ENCODE measurements at places on chromosomes 4 and X.

DNA sequence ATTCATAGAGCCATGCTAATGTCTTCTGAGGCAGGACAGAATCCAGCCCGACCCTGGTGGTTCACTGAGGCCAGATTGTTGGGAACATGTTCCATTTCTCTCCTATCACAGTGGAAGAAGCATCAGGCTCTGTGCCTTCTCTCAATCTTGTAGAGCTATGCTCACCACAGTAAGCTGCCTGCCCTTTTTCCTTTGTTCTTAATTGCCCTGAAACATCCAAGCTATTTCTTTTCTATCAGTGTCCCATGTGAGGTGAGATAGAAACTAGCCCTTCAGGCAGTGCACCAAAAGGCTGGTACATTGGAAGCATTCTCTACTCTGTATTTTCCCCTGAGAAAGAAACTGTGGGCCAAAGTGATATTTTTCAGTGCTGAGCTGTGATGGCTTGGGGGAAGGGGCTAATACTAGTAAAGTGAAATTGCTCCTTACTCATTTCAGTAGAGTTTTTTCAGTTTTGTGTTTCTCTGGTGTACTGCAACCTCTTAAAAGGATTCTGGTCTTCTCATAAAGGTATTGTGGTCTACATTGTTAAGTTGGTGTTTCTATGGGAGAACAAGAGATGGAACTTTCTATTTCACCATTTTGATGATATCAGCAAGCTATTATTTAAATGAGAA is 611.2 kb downstream of the RPA4 start:
- DNase-seq: no peak

GRCh38 chrX:40207626-40208025 is 109.9 kb upstream of the BCOR start:
- peak; percentile 0 for DNase-seq

DNA sequence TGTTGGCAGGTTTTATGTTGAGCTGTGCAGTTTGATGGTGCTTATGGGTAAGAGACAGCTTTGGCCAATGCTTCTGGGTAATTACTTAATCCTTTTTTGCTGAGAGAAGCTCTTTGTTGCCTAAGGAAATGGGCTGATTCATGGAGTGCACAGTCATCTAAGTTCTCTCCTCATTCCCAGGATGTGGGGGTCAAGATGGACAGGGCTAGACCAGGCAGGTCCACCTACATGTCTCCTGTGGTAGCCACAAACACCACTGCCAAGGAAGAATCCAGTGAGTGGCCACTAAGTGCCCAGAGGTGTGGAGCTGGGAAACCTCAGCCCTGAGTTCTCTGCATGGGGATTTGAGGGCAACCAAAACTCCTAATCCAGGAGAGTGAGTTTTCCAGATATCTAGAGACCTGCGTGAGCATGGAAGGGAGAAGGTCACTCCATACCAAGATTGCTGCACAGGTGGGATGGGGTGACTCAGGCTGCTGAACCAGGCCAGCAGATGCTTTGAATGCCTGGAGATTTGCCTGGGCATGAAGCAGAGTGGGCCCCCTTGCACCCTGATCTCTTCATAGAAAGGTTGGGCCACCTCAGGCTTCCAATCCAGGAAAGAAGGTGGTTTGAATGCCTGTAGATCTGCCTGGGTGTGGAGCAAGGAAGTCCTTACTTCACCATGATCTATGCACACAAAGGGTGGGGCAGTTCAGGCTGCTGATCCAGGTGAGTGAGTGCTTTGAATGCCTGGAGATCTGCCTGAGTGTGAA is 234.8 kb upstream of the GNPDA2 start:
- no peak for DNase-seq

DNA sequence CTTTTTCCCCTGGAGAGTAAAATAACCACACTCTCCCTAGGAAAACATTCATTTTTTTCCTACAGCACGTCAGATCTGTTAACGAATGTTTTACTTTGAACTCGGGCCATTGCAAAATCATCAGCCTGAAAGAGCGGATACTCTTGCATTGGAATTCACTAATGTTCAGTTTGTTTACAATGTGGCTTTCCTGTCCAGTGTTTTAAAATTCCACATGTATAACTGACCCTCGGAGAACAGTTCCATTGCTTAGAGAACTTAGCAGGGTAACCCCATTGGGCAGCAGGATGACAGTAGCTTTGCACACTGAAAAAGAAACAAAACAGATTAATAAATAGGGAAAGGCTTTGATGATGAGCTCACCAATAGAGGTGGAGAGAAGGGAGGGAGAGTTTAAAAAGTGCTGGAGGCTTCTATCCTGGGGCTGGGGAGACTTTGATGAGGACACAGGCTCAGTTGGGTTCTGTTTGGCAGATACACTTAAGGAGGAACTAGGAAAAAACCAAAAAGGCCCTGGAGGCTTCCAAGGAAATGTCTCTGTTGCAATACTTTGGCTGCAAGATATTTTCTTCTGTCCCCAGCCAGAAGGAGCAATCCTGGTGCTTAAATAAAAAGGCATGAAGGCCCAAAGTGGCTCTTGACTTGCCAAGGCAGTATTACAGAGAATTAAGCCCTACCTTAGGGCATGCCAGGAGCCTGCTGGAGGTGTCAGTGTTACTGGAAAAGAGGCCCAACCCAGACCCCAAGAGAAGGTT is 143.1 kb downstream of the ARSF start:
- DNase-seq: no peak

GRCh38 chr4:38710053-38710452 is 46.1 kb downstream of the KLF3 start:
- DNase-seq: no peak

DNA sequence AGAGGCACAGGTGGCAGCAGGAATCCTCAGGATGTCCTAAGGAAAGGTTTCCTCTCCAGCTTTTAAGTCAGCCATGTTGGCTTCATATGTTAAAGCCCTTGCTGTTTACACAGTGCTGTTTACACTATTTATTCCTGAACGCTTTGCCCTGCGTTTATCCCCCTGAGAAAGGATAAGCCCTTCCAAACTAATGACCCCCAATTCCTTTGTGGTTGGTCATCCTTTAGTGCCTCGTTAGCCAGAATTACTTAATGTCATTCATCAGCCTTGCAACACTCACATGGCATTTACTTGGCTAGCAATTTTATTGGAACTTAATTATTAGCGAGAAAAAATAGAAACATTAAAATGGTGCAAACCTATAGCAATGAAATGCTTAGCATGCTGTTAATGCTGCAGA is 23.8 kb downstream of the VCX2 start:
- DNase-seq: no peak

DNA sequence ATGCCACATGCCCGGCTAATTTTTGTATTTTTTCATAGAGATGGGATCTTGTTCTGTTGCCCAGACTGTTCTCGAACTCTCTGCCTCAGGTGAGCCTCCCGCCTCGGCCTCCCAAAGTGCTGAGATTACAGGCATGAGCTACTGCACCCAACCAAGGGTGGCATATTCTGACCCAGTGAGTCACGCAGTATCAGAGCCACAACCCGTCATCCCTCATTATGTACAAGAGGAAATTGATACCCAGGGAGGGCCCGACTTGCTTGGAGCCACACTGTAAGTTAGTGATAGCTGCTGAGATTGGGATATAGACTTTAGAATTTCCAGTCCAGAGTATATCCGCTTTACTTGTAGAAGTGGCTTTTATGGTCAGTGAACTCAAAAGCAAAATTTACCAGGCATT is 14.6 kb downstream of the CCKAR start:
- DNase-seq: no peak

- DNase-seq: no peak
These were observed 141.3 kb upstream of the VCX3B start for GRCh38 chrX:8323356-8323755.

DNA sequence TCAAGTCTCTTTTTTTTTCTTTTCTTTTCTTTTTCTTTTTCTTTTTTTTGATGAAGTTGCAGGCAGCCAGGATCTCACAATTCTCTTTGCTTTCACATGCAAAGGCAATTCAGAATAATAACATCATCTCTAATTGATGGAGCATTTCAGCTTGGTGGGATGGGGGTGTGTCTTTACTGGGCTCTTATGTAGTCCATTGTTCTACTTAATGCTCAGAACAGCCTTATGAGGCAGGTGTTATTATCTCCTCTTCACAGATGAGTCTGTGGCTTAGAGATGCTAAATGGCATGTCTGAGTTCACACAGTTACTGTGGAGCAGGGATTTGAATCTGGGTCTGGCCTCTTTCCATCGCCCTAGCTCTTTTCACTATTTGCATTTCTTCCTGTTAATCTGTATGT is 70.2 kb downstream of the TRPC5 start:
- no peak for DNase-seq

- no peak for DNase-seq
These were observed 5.7 kb downstream of the CYBB start for GRCh38 chrX:37785569-37785968.

- no peak for DNase-seq
These were observed 121.9 kb upstream of the SMIM10 start for GRCh38 chrX:134868771-134869495.

DNA sequence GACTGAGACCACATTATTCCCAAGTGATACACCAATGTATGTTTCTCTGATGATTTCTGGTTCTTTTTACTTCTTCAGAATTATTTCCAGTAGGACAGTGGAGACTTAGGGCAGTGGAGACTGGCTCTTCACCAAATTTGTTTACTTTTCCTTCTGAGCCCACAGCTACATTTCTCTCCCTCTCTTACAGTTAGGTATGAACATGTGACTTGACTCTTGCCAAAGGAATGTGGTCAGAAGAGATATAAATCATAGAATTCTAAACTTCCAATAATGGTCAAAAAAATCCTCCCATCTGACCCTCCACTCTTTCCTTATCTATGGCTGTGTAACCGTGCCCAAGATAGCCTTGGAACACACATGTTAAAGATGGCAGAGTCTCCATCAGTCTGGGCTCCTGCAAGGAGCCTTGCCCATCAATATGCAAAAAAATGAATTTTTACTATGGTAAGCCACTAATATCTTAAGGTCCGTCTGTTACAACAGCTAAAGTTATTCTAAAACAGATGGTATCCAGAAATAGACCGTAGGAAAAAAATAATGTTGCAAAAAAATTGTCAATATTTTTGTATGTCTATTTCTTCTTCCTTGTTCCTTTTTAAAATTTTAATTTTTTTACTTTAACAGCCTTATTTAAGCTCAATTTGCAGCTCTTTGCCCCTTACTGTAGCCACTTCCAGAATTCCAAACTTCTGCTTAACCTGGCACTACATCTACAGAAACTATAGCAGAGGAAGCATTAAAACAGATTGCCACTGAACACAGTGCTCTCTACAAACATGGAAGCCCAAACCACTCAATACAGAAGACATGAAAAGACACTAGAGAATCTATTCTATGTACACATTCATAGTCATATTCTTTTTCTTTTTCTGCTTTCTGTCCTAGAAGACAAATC is 260.7 kb downstream of the COL25A1 start:
- no peak for DNase-seq

DNA sequence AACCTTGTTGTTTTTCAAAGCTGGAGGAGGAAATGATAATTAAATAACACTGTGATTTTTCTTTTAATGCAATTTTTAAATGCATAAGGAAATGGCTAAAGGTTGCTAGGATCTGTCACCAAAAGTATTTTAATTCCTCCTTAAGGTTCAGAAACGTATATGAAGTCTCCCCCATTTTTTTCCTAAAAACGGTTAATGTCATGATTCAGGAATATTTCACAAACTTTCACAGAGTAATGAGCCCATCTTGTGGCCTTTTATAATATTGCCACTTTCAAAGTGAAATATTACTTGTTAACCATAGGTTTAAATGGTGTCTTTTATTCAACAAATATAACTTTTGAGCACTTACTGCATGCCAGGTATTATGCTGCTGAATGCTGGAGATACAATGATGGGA is 99.5 kb upstream of the USP38 start:
- DNase-seq: no peak

- no peak for DNase-seq
These were observed 332.7 kb downstream of the UNC5C start for GRCh38 chr4:95215991-95216605.

DNA sequence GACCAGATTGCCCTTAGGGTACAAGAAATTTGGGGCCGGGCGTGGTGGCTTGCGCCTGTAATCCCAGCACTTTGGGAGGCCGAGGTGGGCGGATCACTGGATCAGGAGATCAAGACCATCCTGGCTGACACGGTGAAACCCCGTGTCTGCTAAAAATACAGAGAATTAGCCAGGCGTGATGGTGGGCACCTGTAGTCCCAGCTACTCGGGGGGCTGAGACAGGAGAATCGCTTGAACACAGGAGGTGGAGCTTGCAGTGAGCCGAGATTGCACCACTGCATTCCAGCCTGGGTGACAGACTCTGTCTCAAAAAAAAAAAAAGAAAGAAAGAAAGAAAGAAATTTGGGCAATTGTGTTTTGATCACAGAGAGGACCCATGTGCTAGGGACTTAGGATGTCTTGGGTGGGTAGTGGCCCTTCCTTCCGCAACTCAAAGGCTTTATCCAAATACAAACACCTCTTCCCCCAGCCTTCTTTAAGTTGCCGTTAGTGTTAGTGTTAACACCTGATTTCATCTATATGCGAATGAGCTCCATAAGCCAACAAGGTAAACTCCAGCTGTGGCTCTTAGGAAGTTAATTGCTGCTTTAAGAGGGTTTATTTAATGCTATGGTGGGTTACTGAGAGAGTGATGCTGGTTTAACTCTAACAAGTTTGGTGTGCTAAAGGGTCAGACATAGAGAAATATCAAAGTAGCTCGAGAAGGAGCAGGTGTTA is 8.6 kb upstream of the CCDC110 start:
- no peak for DNase-seq
